ENCODE measurements at places on chromosomes 16 and 17. TPM values are rescaled to one million over a fixed set of nuclear protein-coding genes. Genes with fewer than 3 reads are reported as not detected.

- no peak for DNase-seq
Measured at GRCh38 chr16:81458149-81458669, 13.6 kb downstream of the CMIP start.

LITAFD gene
- total RNA-seq, result not detected

GRCh38 chr17:17300624-17301568 is 2.3 kb upstream of the NT5M start:
- DNase-seq, result peak; percentile 68

FBXL20 gene
- 8.2 TPM for total RNA-seq

ZNF624 gene
- 1.8 TPM for total RNA-seq

GRCh38 chr17:32277284-32277683 is 11.7 kb downstream of the RHBDL3 start:
- DNase-seq, result no peak

GRCh38 chr17:49817993-49818392 is 29.5 kb downstream of the KAT7 start:
- DNase-seq, result no peak

CDH13 gene
- 36.5 TPM for total RNA-seq

DNA sequence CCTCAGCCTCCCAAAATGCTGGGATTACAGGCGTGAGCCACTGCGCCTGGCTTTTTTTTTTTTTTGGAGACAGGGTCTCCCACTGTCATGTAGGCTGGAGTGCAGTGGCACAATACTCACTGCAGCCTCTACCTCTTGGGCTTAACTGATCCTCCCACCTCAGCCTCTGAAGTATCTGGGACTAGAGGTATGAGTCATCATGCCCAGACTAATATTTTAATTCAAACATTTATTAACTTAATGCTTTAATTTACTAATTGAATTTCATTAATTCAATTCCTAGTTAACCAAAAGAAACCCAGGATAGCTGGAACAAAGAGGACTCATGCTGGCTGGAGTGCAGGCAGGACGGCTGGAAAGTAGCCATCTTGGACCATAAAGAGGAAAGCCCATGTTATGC is 14.0 kb upstream of the KPNB1 start:
- no peak for DNase-seq

DNA sequence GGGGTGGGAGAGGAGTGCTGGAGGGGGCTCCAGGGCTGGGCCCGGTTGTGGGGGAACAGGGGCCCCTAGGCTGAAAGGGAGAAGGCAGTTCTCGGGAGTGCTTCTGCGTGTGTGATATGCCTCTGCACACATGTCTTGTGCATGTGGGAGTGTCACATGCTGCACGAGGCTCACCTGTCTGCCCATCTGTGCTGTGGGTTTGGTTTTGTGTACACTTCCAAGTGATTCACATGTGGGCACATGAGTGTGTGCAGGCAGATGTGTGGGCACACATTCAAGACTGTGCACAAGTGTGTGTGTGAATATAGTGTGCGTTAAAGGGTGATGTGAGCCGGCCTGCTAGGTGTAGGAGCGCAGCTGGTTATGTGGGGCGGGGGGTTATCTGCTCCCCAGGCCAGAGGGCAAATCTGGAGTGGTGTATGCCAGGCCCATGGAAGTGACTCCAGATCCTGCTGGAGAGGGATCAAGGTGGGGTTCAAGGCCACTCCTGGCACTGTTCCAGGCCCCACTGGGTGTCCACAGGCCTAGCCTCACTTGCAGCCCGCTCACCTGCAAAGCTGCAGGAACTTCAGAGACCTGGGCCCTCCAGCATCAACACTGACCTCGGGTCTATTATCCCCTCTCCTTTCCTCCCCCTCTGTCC is 3.8 kb upstream of the BAHCC1 start:
- no peak for DNase-seq

GRCh38 chr17:74123350-74123749 is 80.1 kb upstream of the RPL38 start:
- no peak for DNase-seq

MARCHF10 gene
- total RNA-seq, result not detected

DNA sequence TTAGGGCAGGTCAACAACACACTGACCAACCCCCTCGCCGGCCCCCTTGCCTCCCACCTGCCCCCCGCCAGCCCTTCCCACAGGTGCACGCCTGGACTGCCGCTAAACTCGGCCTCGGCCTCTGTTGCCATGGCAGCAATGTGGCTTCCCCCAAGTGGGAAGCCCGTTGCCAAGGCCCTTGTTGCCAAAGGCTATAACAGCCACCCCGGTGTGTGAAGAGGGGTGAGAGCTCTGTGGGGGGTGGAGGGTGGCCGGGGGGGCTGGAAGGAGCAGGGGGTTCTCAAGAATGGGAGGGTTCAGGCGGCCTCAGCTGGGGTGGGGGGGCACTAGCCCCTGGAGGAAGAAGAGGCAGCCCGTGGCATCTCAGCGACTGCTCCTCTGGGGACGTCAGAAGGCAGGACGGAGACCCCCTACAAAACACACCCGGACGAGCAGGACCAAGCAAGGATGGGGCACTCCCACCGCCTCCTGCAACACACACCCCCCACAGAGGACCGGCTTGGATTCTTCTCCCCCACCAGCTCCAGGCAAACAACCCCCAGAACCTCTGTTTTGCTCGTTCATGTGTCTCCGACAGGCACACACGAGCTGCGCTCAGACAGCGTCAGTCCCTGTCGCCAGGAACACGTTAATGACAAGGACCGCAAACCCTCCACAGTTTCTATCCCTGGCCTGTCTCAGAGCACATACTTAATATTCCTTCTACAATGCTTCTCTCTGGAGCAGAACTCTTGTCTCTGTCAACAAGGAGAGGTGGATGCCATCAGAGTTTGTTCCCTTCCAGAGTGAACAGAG is 55.7 kb downstream of the ABR start:
- DNase-seq, result no peak

- peak; percentile 9 for DNase-seq
Measured at GRCh38 chr17:71304498-71305158, 816.2 kb upstream of the SOX9 start.

DNA sequence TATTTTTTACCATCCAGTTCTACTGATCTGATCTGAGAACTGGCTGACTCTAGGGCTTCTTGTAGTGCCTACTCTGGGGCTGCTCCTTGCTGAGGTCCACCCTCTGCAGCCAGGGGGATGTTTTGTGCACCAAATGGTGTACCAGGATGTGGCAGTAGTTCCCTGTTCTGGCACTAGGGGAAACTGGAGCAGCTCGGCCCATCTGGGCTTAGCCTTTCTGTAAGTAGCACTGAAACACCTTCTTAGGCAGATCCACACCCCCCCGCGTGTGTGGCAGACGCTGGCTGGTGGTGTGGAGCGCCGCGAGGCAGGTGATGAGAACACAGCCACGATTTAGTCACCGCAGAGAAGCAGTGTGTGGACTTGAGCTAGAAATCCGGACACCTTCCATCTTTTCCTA is 17.0 kb downstream of the DUSP14 start:
- peak; percentile 18 for DNase-seq

- no peak for DNase-seq
Measured at GRCh38 chr16:17283016-17283415, 187.7 kb downstream of the XYLT1 start.

DNA sequence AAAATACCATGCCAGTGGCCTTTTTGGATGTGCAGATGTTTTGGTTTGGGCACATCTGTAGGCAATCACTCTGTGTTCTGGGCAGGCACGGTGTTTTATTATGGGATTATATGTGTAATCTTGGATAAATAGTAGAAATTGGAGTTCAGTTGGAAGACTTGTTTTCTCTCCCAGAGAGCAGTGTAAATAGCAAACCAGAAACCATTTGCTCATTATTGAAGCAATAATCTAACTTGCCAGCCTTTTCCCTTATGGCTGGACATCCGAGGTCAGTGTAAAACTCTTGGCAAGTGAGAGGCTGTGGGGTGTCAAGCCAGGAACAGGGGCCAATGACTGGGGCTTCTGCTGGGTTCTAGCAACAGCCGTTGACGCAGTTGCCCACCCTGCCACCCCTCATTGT is 69.9 kb downstream of the IRX3 start:
- no peak for DNase-seq

GRCh38 chr17:4249452-4250029 is 14.2 kb downstream of the ANKFY1 start:
- DNase-seq, result peak; percentile 27

KCNG4 gene
- total RNA-seq, result not detected

HOXB3 gene
- total RNA-seq, result 1.3 TPM

CFAP97D1 gene
- total RNA-seq, result not detected

GRCh38 chr17:42883802-42884558 is 16.6 kb upstream of the G6PC1 start:
- peak; percentile 13 for DNase-seq

Data from Daoy (cell line).